NCI-H510A treated with DMSO at 0.1 percent for 48 hours (cell line): ENCODE measurements at places on chromosomes 7 and 10.
A peak's percentile ranks its signal among the peaks of the same experiment; 100 is the strongest.

DNA sequence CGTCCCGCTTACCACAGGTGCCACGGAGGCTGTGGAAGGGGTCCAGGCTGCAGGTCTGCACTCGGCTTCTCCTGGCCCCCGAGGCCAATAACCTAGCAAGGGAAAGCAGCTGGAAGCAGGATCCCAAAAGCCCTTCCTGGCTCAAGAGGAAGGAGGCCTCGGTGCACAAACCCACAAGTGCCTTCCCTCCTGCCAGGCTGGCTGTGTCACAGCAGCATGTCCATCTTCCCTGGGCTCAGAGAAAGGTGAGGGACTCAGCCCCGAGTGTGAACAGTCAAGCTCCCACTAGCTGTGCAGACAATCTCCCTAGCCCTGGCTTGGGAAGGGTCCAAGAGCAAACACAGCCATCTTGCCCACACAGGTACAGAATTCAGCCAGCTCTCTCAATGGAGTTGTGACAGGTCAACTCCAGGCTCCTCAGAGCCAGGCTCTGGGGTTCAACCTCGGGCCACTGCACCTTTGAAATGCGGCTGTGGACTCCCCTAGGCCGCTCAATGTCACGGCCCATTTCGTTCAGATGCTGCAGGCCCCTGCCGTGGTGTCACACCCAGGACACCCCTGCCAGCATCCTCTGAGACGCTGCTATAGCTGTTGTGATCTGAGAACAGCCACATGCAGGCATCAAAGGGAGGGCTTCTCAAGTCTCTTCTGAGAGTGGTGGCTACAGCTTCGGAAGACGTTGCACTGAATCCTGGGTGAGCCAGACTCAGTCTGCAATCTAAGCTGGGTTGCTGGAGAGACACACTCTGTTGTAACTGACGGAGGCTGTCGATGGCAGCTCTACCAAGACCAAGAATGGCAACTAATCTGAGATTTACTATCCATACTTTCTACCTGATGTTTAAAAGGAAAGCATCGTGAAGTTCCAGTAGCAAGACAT is 137.9 kb downstream of the DIP2C start:
- DNase-seq: no peak

GRCh38 chr10:32417911-32418547 is 27.9 kb upstream of the CCDC7 start:
- DNase-seq: no peak

DNA sequence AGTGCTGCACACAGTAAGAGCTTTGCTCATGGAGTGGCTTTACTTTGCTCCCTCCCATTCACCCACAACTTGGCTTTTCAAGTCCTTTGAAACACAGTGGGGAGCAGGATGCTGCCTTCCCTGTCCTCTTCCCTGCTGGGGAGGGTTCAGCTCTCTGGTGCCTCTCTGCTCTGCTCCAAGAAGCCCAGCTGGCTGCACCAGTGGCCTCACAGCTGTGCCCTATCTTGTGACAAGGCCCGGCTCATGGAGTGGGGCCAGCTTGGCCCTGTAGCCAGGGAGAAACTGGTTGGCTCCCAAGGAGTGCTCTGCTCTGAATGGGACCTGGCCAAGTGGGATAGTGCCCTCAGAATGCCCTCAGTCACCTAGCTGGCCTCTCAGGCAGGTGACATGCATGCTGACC is 212.3 kb upstream of the ZMIZ1 start:
- DNase-seq: no peak

GRCh38 chr7:146455091-146455655 is 338.6 kb downstream of the CNTNAP2 start:
- DNase-seq: no peak

- DNase-seq: no peak
Measured at GRCh38 chr7:140390034-140390433, 8.3 kb downstream of the SLC37A3 start.

DNA sequence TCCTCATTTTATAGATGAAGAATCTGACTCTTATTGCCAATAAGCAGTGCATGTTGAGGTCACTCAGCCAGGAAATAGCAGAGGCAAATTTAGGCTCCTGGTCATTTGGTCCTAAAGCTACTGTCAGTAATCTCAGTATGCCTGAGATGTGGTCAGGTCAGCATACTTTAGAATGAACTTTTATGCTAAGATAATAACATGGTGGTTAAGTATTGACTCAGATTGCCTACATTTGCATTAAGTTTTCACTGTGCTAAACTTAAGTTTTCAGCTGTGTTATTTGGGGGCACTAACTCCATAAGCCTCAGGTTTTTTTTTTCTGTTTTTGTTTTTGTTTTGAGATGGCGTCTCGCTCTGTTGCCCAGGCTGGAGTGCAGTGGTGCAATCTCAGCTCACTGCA is 35.9 kb upstream of the CCSER2 start:
- DNase-seq: no peak

DNA sequence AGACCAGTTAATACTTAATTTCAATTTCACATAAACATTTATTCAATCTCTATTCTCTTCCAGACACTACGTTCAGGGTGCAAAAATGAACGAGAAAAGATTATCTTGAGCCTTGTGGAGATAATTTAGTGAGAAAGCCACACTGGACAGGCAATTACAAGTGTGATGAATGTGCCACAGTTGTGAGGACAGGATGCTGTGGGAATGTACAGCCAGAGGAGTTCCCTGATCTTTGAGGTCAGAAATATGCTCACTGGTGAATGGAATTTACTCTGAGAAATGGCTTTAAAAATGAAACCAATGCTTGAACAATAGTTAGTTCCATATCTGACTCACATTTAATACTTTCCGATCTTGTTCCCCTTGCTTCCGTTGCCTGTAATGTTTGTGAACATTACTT is 864.8 kb downstream of the GATA3 start:
- no peak for DNase-seq

DNA sequence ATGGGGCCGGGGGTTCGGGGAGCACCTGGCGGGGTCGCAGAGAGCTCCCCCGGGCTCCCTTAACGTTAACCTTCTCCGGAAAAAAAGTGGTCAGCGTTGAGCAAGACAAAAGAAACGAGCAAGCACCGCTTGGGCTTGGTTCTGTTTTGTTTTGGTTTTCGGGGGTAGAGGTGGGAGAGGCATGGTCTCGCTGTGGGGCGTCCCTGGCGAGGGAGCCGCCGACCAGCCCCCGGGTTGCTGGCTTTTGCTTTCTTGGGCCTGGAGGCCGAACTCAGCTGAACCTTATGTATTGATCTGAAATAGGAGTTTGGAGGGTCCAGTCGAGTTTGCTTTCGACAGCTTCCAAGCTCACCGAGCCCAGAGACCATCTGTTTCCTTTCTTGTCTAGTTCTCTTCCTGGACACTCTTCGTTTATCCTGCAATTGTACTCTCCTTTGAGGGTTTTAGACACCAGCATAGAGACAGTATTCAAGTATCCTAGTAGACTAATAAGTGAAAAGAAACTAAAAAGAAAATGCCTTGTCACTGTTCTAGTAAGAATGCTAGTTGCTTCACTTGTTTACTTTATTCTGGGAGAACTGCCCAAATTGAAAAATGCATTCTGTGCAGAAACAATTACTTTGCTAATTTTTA is 980 bp downstream of the FHIP2A start:
- DNase-seq: peak; percentile 66

DNA sequence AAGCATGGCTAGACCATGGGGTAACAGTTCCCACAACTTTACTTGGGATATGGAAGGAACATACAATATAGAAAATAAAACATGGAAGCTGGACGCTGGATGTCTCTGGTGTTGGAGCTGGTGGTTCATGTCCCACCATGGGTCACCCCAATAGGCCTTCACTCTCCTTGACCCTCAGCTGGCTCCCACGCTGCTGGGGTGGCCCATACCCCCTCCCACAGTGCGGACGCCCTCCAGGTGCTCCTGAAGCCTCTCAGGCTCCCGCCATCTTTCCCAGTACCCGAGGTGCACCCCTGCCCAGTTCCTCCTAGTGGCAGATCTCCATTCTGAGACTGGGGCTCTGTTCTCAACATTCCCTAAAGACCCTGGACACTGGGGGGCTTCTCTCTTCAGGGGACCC is 5.8 kb upstream of the CPA1 start:
- no peak for DNase-seq

- no peak for DNase-seq
Measured at GRCh38 chr7:29894256-29894655, 87.9 kb downstream of the WIPF3 start.

- DNase-seq: no peak
Measured at GRCh38 chr10:58700591-58700990, 187.9 kb downstream of the BICC1 start.

DNA sequence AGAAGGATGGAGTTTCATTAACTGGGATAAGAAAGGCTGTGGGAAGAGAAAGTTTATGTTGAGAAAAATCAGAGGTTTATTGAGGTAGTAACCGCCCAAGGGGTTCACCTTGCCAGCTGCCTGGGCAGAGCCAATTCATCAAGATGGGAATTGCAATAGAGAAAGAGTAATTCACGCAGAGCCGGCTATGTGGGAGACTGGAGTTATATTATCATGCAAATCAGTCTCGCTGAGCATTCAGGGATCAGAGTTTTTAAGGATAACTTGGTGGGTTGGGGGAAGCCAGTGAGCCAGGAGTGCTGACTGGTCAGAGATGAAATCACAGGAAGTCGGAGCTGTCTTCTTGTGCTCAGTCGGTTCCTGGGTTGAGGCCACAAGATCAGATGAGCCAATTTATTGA is 70.6 kb downstream of the MALRD1 start:
- no peak for DNase-seq

- no peak for DNase-seq
Measured at GRCh38 chr7:49125246-49125645, 200.9 kb downstream of the CDC14C start.

DNA sequence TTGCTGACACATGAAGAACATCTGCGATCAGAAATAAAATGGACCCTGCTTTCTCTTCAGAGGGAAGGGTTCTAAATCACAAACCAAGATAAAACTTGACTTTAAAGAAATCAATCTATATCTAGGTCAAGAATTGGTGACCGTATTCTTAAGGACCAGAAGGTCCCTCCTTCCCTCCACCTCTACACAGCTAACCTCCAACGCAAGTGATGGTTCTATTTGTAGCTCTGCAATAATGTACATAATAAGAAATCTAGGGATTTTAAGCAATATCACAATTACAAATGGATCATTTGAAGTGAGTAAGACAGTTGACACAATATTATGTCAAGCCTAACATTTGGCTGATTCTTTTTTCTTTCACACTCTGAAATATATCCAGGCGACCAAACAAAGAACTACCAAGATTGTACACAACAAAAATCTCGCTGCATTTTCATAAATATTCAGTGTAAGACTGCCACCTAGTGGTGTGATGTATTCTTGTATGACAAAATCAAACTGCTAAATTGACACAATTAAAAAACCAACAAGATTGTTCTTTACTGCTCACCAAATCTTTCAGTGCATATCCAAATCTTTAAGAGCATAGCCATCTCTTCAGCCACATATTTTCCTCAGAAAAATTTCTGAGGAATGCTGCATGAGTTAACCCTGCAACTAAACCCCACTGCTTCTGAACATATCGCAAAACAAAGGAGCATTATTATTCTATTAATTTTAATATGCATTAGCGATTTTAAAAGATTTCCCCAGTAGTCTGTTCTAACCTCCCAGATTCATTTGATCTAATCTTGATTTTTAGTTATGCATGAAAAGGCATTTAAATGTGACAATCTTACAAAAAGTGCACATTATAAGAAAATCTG is 44.5 kb downstream of the ICA1 start:
- peak; percentile 91 for DNase-seq

DNA sequence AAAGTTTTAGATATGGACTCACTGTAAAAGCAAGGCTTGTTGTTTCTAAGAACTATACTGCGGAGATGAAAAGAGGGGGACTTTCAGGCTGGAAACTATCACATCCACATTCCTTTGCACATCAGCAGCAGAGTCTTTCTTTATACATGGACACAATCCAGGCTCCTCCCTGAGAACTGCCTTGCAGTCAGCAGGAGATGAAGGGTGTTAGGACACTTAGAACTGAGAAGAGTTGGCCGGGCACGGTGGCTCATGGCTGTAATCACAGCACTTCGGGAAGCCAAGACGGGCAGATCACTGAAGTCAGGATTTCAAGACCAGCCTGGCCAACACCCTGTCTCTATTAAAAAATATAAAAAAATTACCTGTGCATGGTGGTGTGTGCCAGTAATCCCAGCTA is 9.7 kb upstream of the GARS1 start:
- DNase-seq: no peak

GRCh38 chr10:93072225-93072712 is 1.4 kb upstream of the CYP26A1 start:
- peak; percentile 37 for DNase-seq

DNA sequence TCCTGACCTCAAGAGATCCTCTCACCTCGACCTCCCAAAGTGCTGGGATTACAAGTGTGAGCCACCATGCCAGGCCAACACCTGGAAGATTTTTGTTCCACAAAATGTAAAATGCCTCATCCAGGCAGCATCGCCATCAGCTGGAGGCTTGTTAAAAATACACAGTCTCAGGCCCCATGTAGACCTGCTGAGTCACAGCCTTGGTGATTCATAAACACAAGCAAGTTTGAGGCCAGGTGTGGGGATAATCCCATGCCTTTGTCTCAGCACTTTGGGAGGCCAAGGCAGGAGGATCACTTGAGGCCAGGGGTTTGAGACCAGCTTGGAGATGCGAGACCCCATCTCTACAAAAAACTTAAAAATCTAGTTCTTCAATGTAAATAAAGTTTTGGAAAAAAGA is 49.1 kb upstream of the FOXK1 start:
- no peak for DNase-seq

GRCh38 chr7:118072893-118073674 is 110.9 kb upstream of the LSM8 start:
- DNase-seq: no peak

DNA sequence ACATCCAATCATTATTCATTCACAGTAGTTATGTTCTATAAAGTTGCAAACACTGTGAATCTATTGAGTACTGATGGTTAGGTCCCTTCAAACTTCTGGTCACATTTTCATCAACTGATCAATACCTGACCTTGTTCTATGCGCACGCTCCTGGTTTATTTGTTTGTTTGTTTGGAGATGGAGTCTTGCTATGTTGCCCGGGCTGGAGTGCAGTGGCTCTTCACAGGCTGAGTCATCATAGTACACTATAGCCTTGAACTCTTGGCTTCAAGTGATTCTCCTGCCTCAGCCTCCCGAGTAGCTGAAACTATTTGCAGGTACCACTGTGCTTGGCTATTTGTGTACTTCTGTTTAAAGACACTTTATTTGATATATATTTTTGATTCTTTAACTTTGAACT is 19.3 kb downstream of the SND1 start:
- DNase-seq: no peak
